Aorta (tissue), 5 donors: ENCODE measurements at places on chromosomes 1 and 21. TPM values are rescaled to one million over a fixed set of nuclear protein-coding genes. Genes with fewer than 3 reads are reported as not detected.

PLA2G2D gene
- not detected for total RNA-seq

DNA sequence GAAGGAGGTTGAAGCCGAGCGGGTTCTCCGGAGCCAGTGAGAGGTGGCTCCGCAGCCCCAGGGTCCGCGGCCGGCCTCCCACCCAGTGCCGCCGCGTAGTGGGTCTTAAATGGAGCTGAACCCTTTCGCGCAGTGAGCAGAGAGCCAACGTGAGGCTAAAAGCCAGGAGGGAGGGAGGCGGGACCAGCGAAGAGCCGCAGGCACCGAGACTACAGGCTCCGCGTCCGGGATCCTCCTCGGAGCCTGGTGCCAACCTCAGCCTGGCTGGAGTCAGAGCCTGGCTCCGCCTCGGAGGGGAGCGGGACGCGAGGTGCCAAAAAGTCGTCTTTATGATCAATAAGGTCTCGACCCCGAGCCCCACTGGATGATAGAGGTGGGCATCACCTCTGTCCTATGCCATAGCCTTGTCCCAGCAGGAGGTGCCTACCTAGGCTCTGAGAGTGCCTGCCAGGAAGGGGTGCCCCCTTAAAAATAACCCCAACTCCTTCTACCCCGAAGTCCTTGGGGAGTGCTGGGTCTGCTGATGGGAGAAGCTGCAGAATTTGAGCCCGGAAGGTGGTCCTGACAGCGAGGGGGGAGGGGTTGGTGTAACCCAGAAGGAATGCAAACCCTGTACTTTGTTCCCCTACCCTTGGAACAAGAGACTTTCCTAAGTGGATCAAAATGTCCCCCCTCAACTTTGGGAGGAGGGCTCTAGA is 1.6 kb downstream of the IGSF21 start:
- H3K36me3 ChIP-seq, result no peaks in the 10 kb centered on the region
- DNase-seq, result no peak
- no peak overlapping the region for H3K4me3 ChIP-seq

GRCh38 chr1:17045634-17046333 is 8.0 kb downstream of the SDHB start:
- no peak overlapping the region for H3K4me3 ChIP-seq
- no peaks in the 10 kb centered on the region for H3K4me1 ChIP-seq
- H3K36me3 ChIP-seq, result peaks cover 3% of the 10 kb centered on the region
- H3K27ac ChIP-seq, result no peak overlapping the region
- H3K27me3 ChIP-seq, result no peaks in the 10 kb centered on the region

ARMH1 gene
- total RNA-seq, result 1.5 TPM
